ENCODE measurements at places on chromosomes 6 and 20. TPM values are rescaled to one million over a fixed set of nuclear protein-coding genes. Genes with fewer than 3 reads are reported as not detected.

MYB gene
- 0.16 TPM for total RNA-seq

MOG gene
- not detected for total RNA-seq

HBS1L gene
- 66.4 TPM for total RNA-seq

F13A1 gene
- 346 TPM for total RNA-seq

DEFB132 gene
- total RNA-seq: 1.5 TPM

OPN5 gene
- total RNA-seq: not detected

All from mesenteric fat pad (tissue), 1 donor.